ENCODE measurements at places on chromosomes 6 and 20.

GRCh38 chr6:84227044-84227433 is 404 bp downstream of the CEP162 start:
- DNase-seq, result no peak

GRCh38 chr20:8912096-8912495 is 156.8 kb upstream of the PLCB4 start:
- DNase-seq, result no peak

DNA sequence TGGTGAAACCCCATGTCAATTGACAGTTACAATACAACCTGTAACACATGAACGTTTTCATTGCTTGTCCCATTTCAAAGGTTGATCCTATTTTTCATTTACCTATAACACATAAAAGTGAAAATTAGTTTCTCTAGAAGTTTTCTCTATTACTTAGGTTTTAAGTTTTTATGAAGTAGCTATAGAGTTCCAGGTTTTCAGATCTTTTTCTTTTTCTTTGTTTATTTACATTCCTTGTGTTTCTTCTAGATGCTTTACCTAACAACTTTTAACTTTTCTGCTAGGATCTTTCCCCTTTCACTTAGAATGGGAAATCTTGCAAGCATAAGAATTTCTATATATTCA is 232.6 kb downstream of the PLCB1 start:
- DNase-seq, result no peak

- no peak for DNase-seq
Observed at GRCh38 chr6:40611912-40612311, 24.7 kb upstream of the LRFN2 start.

- DNase-seq, result no peak
Observed at GRCh38 chr6:110158479-110158878, 21.0 kb downstream of the WASF1 start.
